ENCODE measurements at places on chromosomes 7 and 10. TPM values are rescaled to one million over a fixed set of nuclear protein-coding genes. Genes with fewer than 3 reads are reported as not detected.

GRCh38 chr10:80739963-80740715 lies 202.4 kb downstream of the SH2D4B start:
- no peak for DNase-seq

DNA sequence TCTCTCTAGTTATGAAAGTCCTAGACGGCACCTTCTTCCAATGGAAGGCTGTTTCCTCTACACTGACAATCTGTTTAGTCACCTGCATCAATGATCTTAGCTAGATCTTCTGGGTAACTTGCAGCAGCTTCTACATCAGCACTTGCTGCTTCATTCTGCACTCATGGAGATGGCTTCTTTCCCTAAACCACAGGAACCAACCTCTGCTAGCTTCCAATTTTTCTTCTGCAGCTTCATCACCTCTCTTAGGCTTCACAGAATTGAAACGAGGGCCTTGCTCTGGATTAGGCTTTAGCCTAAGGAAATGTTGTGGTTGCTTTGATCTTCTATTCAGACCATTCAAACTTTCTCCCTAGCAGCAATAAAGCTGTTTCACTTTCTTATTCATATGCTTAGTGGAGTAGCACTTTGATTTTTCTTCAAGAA lies 24.6 kb downstream of the NAMPT start:
- DNase-seq = no peak

DNA sequence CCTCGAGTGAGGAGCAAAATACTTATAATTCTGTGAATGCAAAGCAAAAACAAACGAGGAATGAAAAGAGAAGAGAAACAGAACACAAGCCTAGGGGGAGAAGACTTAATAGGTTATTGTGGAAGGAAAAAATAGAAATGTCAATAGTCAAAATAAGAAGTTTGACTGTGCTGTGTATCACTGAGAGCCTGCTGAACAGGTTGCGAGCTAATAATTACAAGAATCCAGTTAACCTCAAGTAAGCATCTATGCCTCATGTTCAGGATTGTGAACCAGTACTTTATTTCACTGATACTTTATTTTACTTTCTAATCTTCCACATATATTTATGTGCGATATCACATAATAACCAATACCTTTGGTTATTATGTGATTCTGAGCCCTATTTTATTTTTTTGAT lies 316.7 kb downstream of the OTUD1 start:
- no peak for DNase-seq

DNA sequence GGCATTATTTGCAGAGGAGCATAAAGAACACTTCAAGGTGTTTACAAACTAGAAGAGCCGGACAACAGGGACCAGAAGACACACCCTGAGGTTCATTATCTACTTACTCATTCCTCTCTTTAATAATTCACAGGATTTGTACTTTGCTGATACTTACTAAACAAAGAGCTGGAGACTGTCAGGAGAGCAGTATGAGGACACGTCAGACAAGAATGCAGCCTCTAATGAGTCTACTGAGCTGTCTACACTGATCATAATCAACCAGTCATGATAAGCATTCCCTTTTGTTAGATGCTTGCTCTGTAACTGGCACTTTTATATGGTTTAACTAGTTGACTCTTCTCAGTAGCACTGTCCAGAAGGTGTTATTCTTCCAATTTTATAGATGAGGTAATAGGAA lies 243.3 kb upstream of the CDC14C start:
- DNase-seq = no peak

DNA sequence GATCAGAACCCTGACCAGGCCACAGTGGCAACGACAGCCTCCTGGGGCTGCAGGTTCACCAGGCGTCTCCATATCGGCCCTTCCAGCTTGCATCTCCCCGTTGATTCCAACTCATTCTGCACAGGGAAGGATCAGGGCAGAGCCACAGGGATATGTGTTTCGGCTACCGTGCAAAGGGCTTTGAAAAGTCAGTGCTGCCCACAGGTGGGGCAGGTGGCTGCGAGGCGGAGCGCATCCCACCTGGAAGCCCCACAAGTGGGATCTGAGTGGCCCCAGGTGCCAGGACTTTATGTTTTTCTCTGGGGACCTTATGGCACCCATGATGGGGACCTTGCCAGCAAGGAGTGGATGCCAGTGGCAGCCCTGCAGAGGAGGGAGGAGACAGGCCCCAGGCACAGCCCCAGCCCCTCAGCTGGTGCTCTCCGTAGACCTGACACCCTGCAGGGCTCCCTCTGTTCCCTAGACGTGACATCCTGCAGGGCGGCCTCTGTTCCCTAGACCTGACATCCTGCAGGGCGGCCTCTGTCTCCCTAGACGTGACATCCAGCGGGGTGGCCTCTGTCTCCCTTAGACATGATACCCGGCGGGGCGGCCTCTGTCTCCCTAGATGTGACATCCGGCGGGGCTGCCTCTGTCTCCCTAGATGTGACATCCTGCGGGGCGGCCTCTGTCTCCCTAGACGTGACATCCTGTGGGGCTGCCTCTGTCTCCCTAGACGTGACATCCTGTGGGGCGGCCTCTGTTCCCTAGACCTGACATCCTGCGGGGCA lies 189.4 kb downstream of the ELFN1 start:
- no peak for DNase-seq

DNA sequence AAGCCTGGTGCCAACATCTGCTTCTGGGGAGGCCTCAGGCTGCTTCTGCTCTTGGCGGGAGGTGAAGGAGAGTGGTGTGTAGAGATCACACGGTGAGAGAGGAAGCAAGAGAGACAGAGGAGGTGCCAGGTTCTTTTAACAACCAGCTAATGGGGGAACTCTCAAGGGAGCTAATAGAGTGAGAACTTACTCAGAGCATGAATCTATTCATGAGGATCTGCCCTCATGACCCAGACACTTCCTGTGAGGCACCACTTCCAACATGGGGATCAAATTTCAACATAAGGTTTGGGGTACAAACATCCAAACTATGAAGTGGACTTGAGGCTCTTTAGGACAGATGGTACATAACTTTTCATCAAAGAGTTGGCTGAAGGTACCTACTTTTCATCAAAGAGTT lies 5.1 kb upstream of the ZNF32 start:
- DNase-seq = no peak

- no peak for DNase-seq
Observed at GRCh38 chr7:127525866-127526480, 59.4 kb downstream of the GCC1 start.

The GPR22 gene
- polyA plus RNA-seq = not detected

The CDK14 gene
- polyA plus RNA-seq = 24.4 TPM
